ENCODE measurements at places on chromosomes 1 and 21.
A peak's percentile ranks its signal among the peaks of the same experiment; 100 is the strongest.

DNA sequence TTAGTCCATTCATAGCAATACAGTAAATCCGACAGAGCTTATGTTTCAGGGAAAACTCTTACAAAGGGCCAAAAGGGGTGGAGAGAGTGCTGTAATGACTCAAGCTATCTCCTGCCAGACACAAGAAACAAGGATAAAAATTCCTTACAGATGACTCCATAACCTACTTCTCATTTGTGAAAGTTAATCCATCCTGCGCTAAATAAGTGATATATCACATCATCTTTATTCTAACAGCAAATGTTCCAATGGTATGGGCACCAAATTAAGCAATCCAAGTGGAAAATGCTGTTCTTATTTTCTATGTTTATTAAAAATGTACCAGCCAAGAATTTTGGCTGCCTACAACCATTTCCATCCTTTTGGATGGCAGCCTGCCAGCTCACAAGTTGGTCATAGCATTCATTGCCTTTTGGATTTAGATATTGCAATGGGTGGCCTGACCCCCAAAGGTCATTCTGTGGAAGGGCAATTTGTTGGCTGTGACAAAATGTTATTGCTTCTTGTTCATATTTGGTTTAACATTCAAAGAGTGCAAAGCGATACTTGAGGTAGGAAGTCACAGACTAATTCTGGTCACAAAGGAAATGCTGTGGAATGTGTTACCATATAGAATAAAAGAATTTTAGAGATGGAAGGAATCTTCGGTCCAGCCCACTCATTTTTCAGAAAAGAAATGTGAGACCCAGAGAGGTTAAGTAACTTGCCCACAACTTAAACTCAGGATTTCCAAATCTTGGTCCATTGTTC is 2.8 kb upstream of the ENAH start:
- DNase-seq: no peak

DNA sequence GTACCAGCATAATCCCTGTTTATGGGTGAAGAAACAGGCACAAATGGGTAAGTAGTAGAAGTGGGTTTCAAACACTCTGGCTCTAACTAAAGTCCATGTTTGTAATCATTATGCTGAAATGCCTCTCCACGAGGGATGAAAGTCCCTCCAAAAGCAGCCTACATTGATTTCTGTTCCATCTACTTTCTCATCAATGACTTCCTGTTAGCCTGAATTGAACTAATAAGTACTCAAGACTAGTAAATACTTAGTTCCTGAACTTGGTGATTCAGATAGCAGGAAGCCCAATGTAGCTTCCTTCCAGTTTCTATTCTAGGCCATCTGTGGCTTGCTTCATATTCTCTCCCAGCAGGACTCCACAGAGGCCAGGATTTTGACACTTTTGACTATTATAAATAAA is 11.3 kb upstream of the BACH1 start:
- no peak for DNase-seq

GRCh38 chr21:34367320-34367935 is 3.6 kb downstream of the KCNE2 start:
- DNase-seq: peak; percentile 12

DNA sequence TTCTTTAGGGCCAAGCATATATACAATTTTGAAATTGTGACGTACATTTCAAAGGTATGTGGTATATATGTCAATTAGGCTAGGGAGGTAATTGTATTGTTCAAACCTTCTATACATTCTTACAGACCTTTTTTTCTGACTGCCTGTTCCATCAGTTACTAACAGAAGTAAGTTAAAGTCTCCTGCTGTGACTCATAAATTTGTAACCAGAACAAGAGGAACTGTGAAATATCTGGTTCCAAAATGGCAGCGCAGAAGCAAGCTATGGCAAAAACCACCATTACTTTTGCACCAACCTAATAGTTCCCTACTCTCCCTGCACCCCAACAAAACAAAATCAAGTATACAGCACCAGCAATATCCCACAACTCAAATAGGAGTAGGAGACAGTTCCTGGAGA is 93.6 kb downstream of the ENAH start:
- DNase-seq: no peak

- DNase-seq: no peak
These were observed 23.7 kb upstream of the HFM1 start for GRCh38 chr1:91428182-91428798.

DNA sequence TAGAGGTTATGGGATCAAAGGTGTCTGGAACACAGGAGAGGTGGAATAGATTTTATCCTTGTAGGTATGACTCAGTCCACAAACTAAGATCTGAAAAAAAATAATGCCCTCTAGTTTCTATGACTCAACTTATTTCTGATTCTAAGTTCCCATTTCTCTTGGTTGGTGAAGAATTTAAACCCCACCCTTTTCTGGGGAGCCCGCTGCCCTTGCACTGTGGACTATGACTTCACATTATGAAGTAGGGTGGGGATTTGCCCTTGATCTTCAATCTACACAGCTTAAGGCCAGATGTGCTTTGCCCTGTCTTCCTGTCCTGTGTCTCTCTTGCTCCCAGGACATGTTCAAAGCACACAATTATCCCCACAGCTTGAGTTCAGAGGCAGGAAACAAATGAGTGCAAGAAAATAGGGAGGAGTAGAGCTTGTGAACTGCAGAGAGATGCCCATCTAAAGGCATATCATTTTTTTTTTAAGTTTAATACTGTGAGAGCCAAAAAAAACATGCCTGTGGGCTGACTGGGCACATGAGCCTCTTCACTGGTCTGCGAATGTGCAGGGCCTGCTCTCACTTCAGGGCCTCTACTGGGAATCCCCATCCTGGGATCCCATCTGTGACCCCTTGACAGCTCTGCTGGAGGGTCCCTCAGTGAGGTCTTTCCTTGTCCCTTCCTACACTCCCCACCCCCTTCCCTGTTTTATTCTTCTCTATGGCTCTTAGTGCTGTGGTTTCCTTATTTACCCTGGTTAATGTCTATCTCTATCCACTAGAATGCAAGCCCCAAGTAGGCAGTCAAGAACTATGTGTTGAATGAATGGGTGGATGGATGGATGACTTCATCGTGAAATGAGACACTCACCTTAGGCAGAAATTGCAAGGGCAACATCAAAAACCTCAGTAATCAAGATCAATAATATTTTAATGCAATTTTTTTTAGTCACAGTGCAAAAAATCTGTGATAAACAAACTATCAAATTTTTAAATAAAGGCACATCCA is 61.5 kb downstream of the CD58 start:
- DNase-seq: no peak

- DNase-seq: no peak
These were observed 1.2 kb upstream of the PADI2 start for GRCh38 chr1:17120481-17120877.

DNA sequence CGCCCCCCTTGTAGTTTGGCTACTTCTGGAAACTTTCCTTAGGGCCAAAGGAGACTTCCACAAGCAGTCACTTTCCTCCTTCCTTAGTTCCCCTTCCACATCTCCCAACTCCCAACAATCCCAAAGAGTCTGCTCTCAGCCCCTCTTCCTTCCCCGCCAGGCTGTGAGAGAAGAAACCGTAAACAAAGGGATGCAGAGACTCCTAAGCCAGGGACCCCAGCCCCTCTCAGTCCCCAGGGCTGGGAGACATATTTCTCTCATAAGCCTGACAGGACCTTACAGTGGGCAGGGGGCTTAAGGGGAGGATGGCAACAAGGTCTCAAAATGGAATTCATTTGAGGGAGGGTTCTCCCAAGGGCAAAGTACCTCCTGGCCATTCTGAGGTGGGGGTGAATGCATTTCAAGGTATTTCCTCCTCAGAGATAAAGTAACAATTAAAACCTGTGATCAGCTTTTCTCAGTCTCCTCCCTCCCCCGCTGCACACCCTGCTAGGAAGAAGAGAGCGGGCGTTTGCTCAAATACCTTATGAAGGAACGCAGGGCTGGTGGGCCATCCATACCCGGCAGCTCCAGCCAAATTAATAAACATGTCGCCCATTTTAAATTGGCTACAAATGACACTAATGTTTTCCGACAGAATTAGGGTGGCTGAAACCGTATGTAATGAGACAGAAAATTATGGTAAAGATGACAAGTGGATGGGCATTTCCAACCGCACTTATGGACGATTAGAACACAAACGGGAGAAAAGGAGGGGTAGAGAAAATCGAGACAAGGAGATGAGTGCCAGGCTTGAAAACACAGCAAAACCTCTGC is 4.0 kb downstream of the BARHL2 start:
- DNase-seq: no peak

DNA sequence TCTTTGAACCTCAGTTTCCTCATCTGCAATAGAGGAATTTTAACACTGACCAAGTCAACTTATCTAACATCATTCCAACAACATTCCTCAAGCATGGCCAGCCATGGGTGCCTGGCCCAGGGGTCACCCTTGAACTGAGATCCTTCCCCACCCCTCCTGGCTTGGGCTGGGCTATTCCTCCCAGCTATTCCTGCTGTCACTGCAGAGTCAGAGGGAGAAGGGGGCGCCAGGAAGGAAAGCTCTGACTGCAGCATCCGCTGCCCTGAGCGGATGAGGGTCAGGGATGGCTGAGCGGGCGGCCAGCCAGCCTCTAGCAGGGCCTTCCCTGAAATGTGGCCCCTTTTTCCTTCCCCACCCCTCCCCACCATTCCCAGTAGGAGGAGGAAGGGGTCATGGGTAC is 3.1 kb downstream of the TINAGL1 start:
- DNase-seq: no peak

GRCh38 chr1:87760155-87760554 is 431.5 kb downstream of the LMO4 start:
- DNase-seq: no peak

- DNase-seq: no peak
These were observed 39.0 kb upstream of the PPP1R15B start for GRCh38 chr1:204450461-204451257.

DNA sequence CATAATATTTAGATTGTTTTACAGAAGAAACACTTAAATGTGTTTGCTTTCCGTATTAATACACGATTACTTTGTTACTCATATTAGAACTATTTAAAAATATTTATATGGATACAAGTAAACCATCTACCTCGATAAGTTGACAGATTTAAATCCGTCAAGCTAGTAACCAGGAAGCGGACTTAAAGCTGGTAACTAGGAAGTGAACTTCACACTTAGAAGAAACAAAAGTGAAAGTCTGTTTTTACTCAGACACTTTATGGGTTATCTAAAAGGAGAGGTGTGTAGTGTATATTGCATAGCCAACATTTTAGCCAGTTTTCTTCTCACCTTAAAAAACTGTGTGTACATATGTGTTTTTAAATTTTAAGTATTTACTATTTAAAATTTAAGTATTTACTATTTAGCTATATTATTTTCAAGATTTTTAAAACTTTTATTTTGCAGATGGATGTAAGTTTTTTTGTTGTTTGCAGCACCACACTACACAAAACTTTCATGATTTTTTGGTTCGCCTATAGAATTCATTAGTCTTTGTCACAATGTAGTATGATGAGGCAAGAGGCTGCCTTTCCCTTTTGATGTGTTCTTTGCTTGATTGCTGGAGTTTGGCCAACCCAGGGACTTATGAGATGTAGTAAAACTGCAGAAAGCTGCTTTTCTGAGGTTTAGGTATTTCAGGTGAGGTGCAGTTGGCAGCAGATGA is 2.7 kb downstream of the USP25 start:
- DNase-seq: peak; percentile 73

- DNase-seq: no peak
These were observed 11.1 kb downstream of the KRTAP24-1 start for GRCh38 chr21:30271611-30272010.

- no peak for DNase-seq
These were observed 8.1 kb upstream of the LBR start for GRCh38 chr1:225435957-225436392.

GRCh38 chr1:89665941-89666340 is 33.0 kb downstream of the LRRC8C start:
- DNase-seq: no peak

DNA sequence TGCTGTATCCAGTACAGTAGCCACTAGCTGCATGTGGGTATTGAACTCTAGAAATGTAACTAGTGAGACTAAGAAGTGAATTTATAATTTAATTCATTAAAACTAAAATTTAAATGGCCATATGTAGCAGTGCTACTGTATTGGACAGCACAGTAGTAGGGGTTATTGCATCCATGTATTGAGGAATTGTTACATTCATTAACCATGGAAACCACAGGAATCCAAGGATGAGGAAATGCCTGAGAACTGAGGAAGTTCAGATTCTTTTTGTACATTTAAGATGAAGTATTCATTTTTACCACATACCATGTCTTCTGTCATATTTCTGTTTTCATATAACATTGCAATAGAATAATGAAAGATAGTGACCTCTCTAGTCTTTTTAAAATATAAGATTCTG is 2.6 kb downstream of the MTF2 start:
- DNase-seq: no peak

DNA sequence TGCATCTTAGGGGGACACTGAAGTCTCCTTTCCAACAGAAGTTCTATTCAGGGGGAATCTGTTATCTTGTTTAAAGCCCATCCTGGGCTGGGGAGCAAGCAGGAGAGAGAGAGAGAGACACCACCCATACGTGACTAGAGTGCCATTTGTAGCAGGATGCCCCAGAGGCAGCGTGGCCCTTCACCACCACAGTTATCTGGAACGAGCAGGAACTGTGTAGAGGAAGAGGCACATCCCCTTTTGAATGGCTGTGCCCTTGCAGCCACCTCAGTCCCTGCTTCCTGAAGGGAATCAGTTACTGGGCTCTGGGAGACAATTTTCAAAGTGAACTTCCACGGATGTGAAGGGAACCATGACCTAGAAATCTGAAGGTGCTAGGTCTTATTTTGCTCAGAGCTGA is 19.4 kb upstream of the LAMTOR5 start:
- no peak for DNase-seq

GRCh38 chr1:12708396-12709090 is 7.4 kb upstream of the AADACL3 start:
- no peak for DNase-seq

DNA sequence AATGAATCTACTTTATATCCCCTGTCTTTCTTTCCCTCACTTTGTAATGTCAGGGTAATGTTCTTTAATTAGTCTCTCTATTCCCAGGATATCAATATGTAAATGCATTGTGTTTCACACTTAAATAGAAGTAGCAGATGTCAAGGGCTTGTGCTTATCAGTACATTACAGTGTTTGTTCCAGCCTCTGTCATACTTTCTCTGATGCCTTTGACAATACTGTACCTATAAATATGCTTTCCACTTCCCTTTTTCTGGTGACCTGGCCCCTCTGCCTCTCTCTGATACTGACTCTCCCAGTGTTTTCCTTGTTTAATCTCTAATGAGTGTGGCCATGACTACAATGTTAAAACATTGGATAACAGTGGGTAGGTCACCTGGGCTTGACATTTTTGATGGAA is 862.0 kb upstream of the NEGR1 start:
- no peak for DNase-seq

GRCh38 chr1:163928069-163928468 is 606.3 kb downstream of the NUF2 start:
- no peak for DNase-seq

- no peak for DNase-seq
These were observed 529.6 kb upstream of the ZRANB2 start for GRCh38 chr1:71610476-71610875.

- no peak for DNase-seq
These were observed 77.4 kb upstream of the MROH9 start for GRCh38 chr1:170857955-170858354.

- DNase-seq: peak; percentile 35
These were observed 5.8 kb downstream of the VWA1 start for GRCh38 chr1:1441002-1441888.
